ENCODE measurements at places on chromosomes 16 and 17. TPM values are rescaled to one million over a fixed set of nuclear protein-coding genes. Genes with fewer than 3 reads are reported as not detected.

GRCh38 chr16:57607676-57608461 lies 20.6 kb upstream of the ADGRG1 start:
- no peak for DNase-seq

DNA sequence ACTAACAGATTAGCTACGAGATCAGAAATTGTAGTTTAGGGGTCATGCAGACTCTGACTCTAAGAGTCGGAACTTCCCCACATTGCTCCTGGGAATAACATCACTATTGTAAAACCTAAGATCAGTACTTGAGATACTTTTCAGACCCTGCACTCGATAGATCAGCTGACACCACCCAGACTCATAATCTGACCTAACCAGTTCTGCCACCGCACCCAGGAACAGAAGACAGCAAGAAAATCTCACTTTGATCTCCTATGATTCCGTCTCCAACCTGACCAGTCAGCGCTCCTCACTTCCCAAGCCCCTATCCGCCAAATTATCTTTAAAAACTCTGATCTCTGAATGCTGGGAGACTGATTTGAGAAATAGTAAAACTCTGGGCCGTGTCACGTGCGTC lies 27.2 kb upstream of the ASGR2 start:
- no peak for DNase-seq

DNA sequence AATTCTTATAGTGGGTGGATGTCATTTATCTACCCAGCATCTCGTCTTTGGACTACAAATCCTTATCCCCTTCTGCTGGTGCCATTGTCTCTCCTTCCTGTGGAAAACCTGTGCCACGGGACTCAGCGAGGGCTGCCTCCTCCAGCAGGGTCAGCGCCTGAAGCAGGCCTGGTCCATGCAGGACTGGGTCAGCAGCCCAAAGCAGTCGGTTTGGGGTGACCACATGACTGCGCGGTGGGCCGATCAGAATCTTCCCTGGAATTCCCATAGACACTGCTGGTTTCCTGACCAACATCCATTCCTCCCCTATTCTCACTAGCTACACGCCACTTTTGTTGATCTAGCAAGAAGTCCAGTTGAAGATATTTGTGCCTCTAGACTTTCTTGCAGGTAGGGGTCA lies 26.9 kb downstream of the RPRML start:
- no peak for DNase-seq

GRCh38 chr17:13102477-13102876 lies 84.7 kb upstream of the ELAC2 start:
- DNase-seq, result no peak

Gene CNGB1
- total RNA-seq, result not detected

Measured in lung microvascular endothelial cell (primary cell).